ENCODE measurements at places on chromosomes 6 and 20. TPM values are rescaled to one million over a fixed set of nuclear protein-coding genes. Genes with fewer than 3 reads are reported as not detected.

CDK19 gene
- 26.6 TPM for total RNA-seq

TCP11 gene
- total RNA-seq, result not detected

GRCh38 chr20:7308163-7308562 is 540.7 kb downstream of the BMP2 start:
- no peak for DNase-seq

- no peak for DNase-seq
These were observed 61.4 kb upstream of the UFL1 start for GRCh38 chr6:96460052-96460700.

DNA sequence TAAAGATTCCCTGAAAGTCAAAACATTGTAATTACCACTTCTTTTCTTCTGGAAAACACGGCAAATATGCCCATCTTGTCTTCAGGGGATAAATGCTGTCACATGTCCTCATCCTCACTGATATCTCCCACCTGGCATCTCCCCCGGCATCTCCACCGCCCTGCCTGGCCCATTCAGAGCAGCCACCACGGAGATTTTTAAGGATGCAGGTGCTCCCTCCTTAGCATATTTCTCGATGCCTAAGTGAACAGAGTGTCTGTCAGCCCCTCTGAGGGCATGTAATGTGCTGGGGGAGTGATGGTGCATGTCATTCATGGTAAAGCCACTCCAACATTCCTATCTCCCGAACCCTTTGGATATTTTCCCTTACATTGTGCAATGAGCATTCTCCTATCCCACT is 215.5 kb downstream of the PREX1 start:
- DNase-seq, result no peak

- no peak for DNase-seq
These were observed 35.8 kb downstream of the SLC2A4RG start for GRCh38 chr20:63775096-63775978.

GRCh38 chr6:20661721-20662120 is 127.5 kb downstream of the CDKAL1 start:
- no peak for DNase-seq

DNA sequence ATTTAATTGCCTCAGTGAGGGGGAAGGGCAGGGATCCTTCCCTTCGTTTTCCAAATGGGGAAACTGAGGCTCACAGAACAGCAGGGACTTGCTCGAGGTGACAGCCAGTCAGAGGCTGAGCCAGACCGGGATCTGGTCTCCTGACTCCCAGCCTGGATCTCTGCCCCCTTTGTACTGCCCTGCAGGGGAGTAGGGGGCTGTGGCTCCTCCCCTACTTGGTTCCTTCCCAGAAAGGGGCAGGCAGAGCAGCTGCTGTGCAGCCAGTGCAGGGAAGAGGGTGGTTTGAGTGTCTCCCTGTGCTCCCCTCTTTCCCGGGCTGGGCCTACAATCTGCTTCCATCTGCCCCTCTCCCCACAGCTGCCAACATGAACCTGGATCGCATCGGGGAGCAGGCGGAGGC is 37.6 kb downstream of the UQCC2 start:
- no peak for DNase-seq

- DNase-seq, result no peak
These were observed 256.6 kb downstream of the RFPL4B start for GRCh38 chr6:112603726-112604125.

DNA sequence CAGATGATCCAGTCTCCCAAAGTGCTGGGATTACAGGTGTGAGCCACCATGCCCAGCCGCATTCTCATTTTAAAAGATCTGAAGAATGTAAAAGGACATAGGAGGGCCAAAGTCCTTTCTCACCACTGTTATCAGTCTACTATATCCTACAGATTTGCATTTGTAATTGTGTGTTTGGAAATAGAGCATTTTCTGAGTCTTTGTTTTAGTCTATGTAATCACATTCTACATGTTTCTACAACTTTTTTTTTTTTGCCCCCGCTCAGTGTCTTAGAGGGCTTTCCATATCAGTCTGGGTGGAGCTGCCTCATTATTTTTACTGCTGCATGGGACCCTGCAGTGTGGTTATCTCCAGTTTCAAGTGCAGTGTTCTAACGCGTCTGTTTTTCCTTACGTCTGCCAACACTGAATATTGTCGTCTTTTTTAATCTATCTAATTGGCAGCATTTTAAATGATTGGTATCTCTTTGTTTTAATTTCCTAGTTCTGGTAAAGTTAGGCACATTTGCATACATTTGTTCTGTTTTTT is 7.8 kb downstream of the CUL9 start:
- no peak for DNase-seq

Measured in upper lobe of right lung (tissue), 1 donor.